NCI-H1417 treated with DMSO at 0.1 percent for 48 hours (cell line): ENCODE measurements at places on chromosomes 12 and 14.

- no peak for DNase-seq
These were observed 160.6 kb upstream of the HMGA2 start for GRCh38 chr12:65663648-65664047.

DNA sequence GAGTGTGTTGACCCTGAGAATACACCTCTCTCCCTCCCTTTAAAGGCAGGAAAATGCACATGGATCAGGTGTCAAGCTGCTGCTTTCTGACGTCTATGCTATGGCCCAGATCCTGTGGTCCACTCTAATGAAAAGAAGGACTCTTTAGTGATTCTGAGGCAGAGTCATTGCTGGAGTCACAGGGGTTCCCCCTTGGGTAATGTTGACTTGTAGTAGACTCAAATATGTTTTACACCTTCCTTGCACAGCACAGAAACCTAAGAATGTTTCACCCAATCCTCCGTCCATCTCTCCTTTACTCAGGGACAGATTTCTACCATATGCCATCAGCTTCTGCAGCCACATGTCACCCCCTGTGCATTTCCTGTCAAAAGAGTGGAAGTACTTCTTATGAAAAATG, 525.4 kb downstream of the TMEM121 start:
- DNase-seq = no peak

DNA sequence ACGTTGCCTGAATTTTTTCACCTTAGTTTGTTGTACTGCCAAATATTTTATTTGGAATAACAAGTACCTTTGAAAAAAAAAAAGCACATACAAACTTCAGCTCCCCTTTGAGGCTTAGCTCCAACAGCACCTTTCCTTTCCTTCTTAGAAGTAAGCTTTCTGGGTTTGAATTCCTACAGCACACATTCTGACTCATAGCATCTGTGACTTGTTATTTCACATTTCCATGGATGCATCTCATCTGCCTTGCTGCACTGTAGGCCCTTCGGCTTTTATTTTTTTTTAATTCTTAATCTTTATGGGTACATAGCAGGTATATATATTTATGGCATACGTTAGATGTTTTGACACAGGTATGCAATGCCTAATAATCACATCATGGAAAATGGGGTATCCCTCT, 7.2 kb downstream of the LGALS3 start:
- no peak for DNase-seq

- no peak for DNase-seq
These were observed 3.2 kb upstream of the NACA start for GRCh38 chr12:56728139-56728861.

GRCh38 chr14:52015411-52016030, 26.2 kb downstream of the RTRAF start:
- no peak for DNase-seq

GRCh38 chr12:130336723-130337487, 782 bp upstream of the PIWIL1 start:
- DNase-seq = peak; percentile 66

- DNase-seq = no peak
These were observed 13.7 kb upstream of the RPS6KL1 start for GRCh38 chr14:74936731-74937130.

GRCh38 chr14:31307198-31307597, 99.6 kb upstream of the HECTD1 start:
- no peak for DNase-seq

GRCh38 chr12:49358483-49359141, 8.7 kb upstream of the SPATS2 start:
- DNase-seq = peak; percentile 60

- DNase-seq = no peak
These were observed 18.2 kb downstream of the ANG start for GRCh38 chr14:20706657-20707355.

DNA sequence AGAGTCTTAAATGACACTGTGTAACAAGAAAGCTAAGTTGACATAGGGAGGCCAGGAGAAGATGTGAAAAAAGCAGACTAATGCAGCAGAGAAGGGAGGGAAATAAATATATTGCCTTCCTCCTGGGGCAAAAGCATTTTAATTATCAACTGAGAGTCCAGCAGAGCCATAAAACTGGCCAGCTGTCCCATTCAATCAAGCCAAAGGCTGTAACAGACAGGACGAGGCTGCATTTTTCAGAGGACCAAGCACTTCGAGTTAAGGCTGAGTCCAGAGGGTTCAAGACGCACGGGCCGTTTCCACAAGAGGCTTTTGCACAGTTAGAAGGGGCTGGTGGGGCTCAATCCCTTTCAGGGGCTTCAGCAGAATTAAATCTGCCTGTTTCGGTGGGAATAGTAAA, 20.4 kb downstream of the MAP3K9 start:
- DNase-seq = no peak
